ENCODE measurements at places on chromosomes 4 and X.

DNA sequence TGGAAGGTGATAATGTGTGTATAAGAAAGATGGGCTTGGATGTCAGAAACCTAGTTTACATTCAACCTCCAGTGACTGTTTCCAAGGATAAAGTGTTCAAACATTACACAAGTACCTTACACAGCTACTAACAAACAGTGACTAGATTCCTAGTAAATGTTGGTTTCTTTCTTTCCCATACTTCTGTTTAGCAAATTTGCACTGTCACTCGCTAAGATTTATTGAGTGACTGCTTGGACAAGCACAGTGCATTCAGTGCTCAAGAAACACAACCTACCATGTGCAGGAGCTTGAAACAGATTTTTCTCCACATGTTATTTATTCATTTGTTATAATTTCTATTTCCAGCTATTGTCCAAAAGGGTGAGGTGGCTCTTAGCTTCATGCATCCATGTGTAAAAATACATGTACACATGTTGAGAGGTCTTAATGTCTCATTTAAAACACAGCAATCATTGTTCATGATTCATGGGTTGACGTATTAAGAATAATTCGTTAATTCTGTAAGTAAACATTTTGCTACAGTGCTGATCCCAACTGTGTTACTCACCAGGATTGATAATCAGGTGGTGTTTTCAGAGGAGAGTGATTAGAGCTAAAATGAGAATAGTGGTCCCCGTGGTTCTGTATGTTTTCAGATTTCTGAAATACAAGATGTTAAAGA lies 153.0 kb downstream of the DCLK2 start:
- no peak for DNase-seq

DNA sequence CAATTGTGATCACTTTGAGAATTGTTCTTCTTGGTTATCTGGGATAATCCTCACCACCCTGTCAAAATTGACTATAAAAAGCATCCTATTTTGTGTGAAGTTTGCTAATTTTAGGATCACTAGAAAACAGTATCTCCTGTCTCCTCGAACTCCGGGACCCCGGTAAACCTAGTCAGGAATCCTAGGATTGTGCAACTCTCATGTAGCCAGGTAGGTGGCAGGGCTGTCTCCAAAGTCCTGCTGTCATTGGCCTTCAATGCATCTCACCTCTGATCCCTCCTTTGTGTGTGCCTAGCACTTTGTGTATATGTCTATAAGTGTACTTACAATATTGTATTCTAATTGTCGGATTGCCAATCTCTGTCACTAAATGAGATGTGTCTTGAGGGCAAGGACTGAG lies 1564.8 kb downstream of the RPA4 start:
- DNase-seq: no peak

GRCh38 chrX:66760651-66761050 lies 121.8 kb upstream of the EDA2R start:
- no peak for DNase-seq

- DNase-seq: no peak
Measured at GRCh38 chr4:826508-827208, 729 bp upstream of the CPLX1 start.

GRCh38 chr4:110122201-110122600 lies 76.2 kb downstream of the ELOVL6 start:
- DNase-seq: no peak

DNA sequence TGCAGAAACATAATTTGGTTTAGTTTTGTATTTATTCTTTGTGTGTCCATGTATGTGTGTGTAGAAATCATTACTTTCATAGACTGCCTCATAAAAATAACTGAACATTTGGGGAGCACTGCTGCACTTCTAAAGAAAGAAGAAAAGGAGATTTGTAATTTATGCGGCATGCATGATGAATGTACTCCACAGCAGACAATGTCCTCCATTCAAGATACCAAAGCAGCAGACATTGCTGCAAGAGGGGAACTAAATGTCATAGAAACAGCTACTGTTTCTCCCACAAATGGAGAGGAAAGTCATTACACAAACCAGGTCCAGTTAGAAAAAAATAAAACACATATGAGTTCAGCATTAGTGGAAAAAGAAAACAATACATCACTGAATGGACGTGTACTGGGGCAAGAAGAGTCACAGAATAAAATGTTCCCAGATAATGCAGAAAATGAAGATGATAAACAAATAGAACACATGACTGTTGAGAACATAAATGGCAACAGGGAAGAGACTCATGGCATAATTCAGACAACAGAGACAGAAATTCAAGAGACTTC lies 2.6 kb downstream of the DTHD1 start:
- no peak for DNase-seq

DNA sequence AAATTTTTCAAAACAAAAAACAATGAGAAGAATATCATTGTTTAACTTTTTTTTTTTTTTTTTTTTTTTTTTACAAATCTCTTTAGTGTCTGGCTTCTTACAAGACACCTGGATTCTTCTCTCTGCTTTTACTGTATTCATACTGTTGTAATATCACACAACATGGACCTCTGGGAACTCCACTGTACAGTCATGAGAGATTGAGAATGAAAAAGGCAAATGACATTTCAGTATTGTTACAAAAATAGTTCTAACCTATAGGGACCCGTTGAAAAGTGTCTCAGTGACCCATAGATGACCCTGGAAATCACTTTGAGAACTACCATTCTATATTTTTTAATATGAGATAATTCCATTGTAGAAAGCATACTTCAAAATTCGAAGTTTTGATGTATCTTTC lies 124.4 kb downstream of the SLIT2 start:
- no peak for DNase-seq

GRCh38 chr4:128380306-128380705 lies 92.7 kb upstream of the PGRMC2 start:
- no peak for DNase-seq

GRCh38 chr4:89997171-89997704 lies 102.6 kb downstream of the MMRN1 start:
- DNase-seq: no peak

DNA sequence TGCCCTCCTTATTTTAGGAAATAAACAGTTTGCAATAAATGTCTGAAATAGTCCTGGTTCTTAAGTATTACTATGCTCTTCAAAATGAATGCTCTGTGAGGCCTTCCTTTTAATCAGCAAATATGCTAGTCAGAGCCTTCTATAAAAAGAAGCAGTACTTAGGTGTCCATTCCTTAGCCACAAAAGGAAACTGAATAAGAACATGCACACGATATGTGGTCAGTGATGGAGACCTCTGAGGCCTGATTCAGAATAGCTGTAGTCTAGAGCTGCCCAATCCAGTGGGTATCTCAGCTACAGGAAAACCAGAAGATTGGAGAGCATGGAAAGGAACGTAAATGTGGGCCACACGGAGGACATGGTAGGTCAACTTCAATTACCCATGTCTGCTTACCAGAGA lies 141.8 kb downstream of the RASL11B start:
- no peak for DNase-seq

DNA sequence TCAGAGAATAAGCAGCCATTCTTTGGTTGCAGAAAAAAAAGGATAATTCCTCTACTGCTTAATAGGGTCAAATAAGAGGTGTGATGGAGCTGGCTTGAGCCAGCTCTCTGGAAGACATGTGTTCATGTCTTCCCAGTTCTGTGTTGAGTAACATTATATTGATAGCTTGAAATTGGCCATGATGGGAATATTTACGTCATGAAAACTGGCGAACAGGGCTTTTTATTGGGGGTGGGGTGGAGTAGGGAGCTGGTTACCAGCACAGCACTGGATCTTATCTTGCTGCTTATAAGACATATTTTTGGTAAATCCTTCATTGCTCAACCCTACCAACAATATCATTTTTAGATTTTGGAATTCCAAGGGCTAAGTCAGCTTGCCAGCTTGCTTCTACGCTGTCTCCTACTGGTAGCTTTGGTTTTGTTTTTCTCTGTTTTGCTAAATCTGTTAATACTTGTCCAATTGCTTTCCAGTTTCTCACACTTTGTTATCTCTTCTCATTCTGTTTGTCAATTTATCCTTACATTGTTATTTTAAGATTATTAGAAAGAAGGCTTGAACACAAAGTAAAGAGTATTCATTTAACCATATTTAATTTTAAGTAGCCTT lies 25.3 kb upstream of the GBA3 start:
- DNase-seq: no peak

DNA sequence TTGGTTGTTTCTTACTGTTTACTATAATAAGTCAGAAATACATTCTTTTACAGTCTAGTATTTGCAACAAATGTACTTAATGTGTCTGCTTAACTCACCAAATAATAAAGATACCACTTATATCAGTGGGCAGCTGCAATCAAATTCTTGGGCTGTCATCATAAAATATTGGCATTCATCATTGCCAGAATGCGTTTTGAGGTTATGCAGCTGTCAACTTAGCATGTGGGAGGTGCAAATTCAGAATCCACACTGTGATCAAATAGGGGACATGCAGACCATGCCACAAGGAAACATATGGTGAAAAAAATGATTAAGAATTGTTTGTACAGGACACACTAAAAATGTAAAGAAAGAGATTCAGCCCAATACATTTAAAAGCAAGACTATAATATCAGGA lies 86.5 kb downstream of the HCCS start:
- DNase-seq: no peak

GRCh38 chrX:153971450-153972367 lies at the start of gene HCFC1:
Gene HCFC1 (minus strand): TSS chrX:153971818. CDS start chrX:153970840, 978 bp downstream.
- DNase-seq: peak; percentile 90

DNA sequence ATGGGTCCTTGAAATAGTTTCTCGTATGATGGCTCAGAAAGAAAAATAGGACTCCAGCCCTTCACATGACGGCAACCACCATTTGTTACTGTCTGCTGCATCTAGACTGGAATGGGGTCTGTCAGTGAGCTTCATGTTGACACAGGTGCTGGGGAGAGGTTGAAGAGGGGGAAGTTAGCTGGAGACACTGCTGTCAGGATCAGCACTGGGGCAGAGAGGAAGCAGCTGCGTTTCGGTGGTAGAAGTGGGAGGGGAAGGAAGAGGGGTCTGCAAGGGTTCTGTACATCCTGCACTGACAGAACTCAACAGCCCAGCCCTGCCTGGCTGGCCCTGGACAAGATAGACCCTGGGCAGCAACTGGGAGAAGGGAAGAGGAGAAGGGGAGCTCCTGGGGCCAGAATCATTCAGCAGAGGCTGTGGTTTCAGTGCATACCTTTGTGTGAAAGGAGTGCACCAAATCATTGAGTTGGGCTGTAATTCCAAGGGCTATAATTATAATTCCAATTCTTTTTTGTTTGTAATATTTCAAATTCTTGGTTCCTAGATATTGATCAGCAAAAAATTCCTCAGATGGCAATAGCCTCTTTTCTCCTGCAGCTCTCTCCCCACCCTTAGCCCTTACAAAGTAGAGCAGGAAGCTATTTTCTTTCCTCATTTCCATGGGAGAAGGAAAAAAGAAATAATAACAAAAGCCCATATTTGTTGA lies 119.4 kb upstream of the C1GALT1C1 start:
- peak; percentile 62 for DNase-seq

- DNase-seq: no peak
Measured at GRCh38 chr4:7087036-7087435, 19.2 kb upstream of the GRPEL1 start.

- DNase-seq: no peak
Measured at GRCh38 chr4:156628858-156629257, 342.7 kb downstream of the PDGFC start.

- no peak for DNase-seq
Measured at GRCh38 chrX:106932492-106932923, 12.3 kb downstream of the CLDN2 start.

GRCh38 chr4:41539711-41540110 lies 1.8 kb downstream of the LIMCH1 start:
- no peak for DNase-seq

GRCh38 chr4:1540601-1541375 lies 134.5 kb upstream of the NKX1-1 start:
- DNase-seq: no peak

DNA sequence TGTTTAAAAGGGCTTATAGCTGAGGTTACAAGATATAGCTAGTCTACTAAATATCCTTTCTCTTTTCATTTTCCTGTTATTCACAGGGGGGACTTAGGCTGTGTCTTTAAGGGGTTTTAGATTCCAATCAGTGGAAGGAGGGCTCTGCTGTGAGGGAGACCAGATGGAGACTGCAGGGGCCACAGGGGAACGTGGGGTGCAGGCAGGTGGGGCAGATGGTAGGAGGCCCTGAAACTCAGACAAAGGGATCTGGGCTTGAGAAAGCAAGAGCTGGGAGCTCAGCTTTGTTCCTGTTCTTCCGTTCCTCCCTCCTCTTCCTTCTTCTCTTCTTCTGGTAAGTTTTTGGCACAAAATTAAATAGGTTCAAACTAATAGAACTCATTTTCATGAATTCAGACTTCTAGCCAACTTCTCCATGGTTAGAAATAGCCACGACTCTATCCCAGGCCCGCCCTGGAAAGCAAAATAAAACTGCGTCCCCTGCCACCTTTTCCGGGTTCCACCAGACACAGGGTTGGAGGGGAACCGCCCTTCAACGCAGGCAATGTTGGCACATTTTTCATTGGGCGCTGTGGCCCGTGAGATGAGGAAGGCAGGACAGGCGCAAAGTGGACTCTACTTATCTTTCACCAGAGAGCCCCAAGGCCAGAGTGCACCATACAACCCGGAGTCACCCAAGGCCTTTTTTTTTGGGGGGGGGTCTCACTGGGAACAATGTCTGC lies 3.5 kb upstream of the TMSB4X start:
- DNase-seq: no peak

- no peak for DNase-seq
Measured at GRCh38 chr4:1611501-1611870, 72.6 kb downstream of the FAM53A start.

- DNase-seq: no peak
Measured at GRCh38 chrX:47743504-47743903, 84.5 kb upstream of the UXT start.

DNA sequence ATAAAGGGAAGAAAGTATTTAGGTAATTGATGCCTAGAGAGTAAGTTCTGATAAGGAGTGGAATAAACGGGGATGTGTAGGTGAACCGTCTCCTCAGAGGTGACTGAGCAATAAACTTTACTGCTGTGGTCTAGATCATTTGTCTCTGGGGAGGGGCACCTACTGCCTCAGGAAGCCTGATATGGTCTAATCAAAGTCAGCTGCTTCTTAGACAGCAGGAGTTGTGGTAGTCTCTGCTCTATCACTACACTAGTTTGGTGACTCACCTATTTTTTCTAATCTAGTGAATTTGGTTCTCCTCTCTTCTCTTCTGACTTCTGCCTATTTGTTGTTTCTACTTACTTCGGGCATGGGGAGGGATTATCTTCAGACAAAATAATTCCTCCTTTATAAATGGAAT lies 95.1 kb upstream of the STIM2 start:
- DNase-seq: no peak

GRCh38 chr4:1026115-1026514 lies 14.7 kb downstream of the FGFRL1 start:
- no peak for DNase-seq

All from NCI-H774 (cell line).